ENCODE measurements at places on chromosomes 6 and 20.

- DNase-seq = no peak
These were observed 21.6 kb upstream of the MAFB start for GRCh38 chr20:40710603-40711002.

- no peak for DNase-seq
These were observed 382.7 kb downstream of the THBS2 start for GRCh38 chr6:168870982-168871381.

DNA sequence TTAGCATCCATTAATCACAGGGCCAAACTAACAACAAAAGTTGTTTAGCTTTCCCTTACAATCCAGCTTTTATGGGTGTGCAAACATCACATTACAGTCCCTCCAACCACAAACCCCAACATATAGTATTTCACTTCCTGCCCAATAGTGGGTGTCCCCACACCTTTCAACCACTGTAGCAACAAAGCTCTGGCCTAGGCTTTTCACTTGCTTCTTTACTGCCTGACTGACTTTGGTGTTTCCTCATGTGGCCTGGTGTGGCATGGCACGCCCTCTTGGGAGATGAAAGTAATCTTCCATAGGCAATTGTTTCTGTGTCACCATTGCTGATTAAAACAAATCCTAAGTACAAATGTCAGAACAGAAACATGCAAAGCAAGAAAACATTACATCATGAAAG is 46.3 kb downstream of the MCM8 start:
- no peak for DNase-seq

- DNase-seq = no peak
These were observed 67.2 kb downstream of the YTHDF1 start for GRCh38 chr20:63148696-63149095.

- no peak for DNase-seq
These were observed 52.9 kb upstream of the GPR31 start for GRCh38 chr6:167210375-167211294.

- DNase-seq = peak; percentile 30
These were observed 12.1 kb upstream of the ITPR3 start for GRCh38 chr6:33609019-33609418.

DNA sequence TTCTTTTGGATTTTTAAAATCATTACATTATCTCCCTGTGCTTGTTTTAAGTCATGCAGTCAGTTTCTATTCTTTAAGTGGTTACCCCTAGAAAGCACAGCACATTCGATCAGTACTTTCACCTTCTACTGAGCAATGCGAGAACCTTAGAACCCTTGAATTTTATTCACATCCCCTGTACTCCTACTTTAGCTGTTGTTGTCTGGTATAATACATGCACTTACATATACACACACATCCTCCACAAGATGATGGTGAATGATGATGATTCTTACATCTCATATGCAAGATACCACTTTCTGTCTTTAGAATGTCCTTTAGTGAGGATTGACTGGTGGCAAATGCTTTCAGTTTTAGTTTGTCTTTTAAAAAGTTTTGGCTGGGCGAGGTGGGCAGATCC is 5.7 kb downstream of the CDC40 start:
- no peak for DNase-seq

- peak; percentile 30 for DNase-seq
These were observed 45.7 kb downstream of the TSPYL4 start for GRCh38 chr6:116208056-116208785.

DNA sequence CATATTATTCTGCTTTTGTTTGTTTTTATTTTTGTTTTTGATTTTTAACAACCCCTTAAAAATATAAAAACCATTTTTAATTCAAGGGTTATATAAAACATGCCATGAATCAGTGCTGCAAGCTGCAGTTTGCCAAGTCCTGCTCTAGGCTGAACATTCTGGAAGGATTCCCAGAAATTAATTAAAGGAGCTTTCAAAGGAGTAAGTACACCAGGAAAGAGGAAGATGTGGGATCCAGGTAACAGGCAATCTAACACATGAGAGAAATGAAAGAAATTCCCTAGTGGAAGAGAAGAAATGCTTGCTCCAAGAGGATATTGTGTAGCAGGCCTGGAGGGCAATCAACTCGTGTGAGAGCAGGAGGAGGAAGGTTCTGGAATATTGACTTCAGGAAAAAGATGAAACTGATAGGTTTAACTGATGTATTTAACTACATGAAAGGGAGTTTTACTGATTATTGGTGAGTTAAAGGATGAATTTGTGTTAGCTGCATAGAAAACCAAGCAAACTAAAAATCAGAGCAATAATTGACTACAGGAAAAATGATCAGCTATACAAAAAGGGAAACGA is 146.0 kb upstream of the PHACTR1 start:
- DNase-seq = peak; percentile 70

Measured in EH (cell line).